ENCODE measurements at places on chromosomes 13 and 19.

DNA sequence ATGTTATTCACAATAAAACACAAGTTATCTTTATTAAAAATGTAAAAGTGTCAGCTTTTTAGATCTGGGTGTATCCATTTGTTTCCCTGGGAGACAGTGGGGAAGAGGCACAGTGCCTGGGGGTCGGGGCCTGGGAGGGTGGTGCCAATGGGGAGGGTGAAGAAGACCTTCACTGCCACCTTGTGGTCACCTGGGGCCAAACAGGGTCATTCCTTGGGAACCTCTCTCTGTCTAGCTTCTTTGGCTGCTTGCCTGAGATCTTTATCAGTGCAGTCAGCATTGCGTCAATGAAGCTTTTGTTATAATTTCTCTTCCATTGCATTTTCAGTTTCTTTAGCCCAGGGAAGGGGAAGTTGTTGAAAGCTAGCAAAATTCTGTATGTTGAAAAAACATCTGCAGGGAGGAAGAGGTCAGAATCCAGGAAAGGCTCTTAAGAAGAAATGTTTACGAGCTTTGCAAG, 39.1 kb downstream of the PCDH8 start:
- peak; percentile 43 for DNase-seq

DNA sequence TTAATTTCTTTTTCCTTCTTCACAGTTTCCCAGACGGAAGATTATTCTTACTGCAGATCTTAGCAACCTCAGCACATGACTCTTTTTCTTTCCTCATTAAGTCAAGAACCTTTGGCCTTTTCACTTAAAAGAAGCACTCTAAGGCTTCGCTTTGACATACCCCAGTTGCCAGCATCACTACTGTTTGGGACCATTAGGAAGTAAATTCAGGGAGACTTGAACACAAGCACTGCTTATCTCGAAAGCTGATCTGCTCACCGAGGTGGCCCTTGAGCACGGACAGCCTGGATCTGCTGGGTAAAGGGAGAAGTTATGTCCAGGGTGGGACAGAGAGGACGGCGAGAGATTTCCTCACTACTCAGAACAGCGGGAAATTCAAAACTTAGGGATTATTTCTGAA, 151.4 kb upstream of the RNF113B start:
- DNase-seq = no peak

DNA sequence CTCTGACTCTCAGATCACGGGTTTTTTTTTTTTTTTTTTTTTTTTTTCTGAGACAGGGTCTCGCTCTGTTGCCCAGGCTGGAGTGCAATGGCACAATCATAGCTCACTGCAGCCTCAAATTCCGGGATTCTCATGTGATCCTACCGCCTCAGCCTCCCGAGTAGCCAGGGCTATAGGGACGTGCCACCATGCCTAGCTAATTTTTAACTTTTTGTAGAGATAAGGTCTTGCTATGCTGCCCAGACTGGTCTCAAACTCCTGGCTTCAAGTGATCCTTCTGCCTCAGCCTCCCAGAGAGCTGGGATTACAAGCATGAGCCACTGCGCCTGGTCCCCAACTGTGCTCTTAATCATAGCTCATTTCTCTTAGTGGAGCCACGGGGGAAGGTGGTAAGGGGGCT, 4.6 kb upstream of the GRAMD1A start:
- DNase-seq = no peak

GRCh38 chr13:24288870-24289269, 20.5 kb upstream of the C1QTNF9 start:
- no peak for DNase-seq

GRCh38 chr13:92136449-92137155, 738.2 kb downstream of the GPC5 start:
- no peak for DNase-seq

DNA sequence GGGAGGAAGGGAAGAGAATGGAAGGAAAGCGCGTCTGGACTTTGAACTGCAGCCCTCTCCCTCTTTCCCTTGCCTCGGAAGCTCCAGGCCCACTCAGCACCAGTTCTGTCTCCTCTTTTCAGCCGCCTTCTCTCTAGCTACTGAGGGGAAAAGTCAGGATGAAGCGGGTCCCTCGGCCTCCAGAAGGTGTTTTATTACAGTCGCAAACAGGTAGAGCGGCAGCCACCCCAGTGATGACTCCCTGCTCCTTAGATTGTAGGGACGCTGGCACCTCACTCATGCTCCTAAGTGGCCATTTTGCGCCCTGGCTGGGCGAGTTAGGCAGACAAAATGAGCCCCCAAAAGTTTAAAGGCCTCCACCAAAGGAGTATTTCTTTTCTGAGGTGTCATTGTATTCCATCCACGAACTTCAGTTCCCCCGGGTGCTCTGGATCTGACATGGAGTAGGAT, 954 bp upstream of the STK24 start:
- DNase-seq = no peak

DNA sequence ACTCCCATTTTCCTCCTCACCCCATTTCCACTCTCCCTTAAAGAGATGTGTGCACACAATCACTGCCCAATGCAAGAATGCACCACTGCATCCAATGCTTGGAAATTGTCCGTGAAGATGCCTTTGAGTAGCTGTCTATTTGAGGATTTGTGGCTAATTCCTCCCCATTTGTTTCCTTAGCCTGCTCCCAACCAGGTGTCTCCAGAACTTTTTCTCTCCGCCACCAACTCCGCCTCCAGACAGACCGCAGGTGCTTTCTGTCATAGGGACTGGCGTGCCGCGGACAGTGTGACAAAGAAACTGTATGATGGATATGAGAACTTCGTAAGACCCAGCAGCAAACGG, 461 bp upstream of the TM9SF2 start:
- no peak for DNase-seq

- no peak for DNase-seq
Measured at GRCh38 chr13:50376895-50377575, 361.8 kb downstream of the KCNRG start.

- DNase-seq = no peak
Measured at GRCh38 chr19:47633517-47633916, 24.6 kb downstream of the BICRA start.

- DNase-seq = no peak
Measured at GRCh38 chr19:55753401-55753800, 5.5 kb upstream of the RFPL4A start.

DNA sequence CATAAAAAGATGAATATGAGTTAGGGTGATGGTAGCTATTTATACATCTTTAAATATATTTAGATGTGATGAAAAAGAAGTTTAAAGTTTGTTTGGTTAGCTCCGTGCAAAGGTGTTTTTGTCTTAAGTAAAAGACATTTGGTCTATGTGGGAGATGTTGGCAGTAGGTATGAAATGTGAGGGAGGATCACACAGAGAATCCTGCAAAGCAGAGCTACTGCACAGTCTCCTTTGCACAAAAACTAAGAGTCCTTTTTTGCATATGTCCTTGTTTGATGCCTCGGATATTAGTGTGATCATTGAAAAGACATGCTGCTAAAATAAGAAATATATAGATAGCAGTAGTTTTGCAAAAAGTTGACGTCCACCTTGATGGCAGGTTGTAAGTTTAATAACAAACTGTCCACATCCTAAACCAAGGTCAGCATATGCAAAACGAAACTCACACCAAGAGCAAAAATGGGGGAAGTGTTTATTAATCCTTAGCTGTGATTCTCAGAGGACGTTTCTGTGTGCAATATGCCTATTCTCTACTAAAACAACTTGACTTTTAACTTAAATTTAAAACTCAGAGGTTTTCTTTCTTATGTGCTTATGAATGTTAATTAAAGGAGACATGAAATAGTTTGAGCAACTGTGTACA, 870.1 kb downstream of the PCDH9 start:
- DNase-seq = no peak

GRCh38 chr13:105655046-105655445, 880.4 kb downstream of the EFNB2 start:
- DNase-seq = no peak

- no peak for DNase-seq
Measured at GRCh38 chr13:46586751-46587514, 34.0 kb downstream of the LRCH1 start.

DNA sequence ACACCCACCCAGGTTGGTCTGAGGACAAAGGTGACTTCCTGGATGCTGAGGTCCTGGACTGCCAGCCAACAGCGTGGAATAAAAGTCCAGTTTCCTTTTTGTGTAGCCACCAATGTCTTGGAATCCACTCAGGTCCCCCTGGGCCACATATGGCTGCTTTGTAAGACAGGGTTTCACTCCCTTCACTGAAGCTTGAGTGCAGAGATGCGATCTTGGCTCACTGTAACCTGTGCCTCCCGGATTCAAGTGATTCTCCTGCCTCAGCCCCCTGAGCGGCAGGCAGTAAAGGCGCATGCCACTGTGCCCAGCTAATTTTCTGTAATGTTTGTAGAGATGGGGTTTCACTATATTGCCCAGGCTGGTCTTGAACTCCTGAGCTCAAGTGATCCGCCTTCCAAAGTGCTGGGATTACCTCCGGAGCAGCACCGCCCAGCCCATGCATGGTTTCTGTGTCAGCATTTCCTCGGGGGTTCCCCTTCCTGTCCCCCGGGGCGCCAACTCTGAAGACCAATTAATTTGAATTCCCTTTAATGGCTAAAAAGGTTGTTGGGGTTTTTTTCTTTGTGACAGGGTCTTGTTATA, 17.5 kb downstream of the KANK2 start:
- no peak for DNase-seq

GRCh38 chr19:47125669-47125938, 5.0 kb upstream of the SAE1 start:
- DNase-seq = no peak

DNA sequence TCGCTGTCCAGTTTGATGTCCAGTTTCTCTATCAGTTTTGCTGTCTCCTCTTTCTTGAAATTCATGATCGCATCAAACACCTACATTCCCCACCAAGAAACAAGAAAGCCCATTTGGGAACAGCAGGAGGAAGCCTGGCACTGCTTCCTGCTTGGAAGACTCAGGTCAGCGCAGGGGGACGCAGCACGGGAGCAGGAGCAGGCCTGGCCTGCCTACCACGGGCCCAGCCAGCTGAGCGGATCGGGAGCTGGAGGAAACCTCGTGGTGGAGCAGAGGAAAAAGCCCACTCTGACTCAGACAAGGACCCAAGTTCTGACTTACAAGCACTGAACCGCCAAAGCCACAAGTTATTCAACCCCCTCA, 3.9 kb downstream of the EEF2 start:
- DNase-seq = no peak

GRCh38 chr13:102091231-102091630, 310.6 kb downstream of the FGF14 start:
- no peak for DNase-seq

DNA sequence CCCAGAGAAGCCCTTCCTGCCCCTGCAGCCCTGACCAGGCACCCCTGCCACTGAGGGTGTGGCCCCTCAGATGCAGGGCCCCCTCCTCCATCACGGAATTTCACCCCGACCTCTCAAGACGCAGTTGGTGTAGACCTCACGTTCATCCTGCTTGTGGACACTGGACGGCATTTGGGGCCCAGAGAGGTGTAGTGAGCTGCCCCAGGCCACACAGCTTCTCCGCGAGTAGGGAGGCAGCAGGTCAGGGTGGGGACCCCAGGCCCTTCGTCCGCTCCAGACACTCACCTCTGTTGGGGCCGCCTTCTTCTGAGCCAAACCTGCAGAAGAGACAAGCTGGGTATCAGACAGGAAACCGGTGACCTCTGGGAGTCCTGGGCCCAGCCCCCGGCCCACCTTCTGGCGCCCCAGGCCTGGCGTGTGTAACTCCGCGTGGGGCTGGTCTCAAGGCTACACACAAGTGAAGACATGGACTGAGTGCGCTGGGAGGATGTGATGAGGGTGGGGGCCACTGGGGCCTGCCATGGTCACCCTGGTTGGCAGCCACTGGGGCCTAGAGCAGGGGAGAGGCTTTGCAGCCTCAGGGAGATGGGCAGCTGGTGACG, 33.1 kb downstream of the PIP5K1C start:
- DNase-seq = no peak

Data from Panc1 (cell line).